ENCODE measurements at places on chromosomes 11 and 22. TPM values are rescaled to one million over a fixed set of nuclear protein-coding genes. Genes with fewer than 3 reads are reported as not detected.

LDHAL6A gene
- total RNA-seq: not detected

- DNase-seq: no peak
These were observed 40.1 kb upstream of the APLNR start for GRCh38 chr11:57276971-57277675.

DNA sequence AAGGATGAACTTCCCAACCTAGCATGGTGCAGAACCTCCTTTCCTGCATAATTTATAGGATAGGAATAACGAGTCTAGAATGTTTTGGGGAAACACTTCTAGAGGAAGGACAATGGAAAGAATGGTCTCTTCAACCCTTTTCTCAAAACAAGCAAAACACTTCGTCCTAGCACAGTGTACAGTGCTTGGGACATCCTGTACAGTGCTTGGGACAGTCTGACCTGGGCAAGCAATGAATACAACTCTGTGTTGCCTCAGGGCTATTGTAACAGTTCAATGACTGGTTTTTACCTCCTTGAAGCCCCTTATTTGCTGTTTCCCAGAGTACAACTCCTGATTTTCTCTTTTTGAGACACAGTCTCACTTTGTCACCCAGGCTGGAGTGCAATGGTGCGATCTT, 1.6 kb upstream of the ADAMTS8 start:
- DNase-seq: no peak

- DNase-seq: no peak
These were observed 562 bp downstream of the DGAT2 start for GRCh38 chr11:75768909-75769771.

DNA sequence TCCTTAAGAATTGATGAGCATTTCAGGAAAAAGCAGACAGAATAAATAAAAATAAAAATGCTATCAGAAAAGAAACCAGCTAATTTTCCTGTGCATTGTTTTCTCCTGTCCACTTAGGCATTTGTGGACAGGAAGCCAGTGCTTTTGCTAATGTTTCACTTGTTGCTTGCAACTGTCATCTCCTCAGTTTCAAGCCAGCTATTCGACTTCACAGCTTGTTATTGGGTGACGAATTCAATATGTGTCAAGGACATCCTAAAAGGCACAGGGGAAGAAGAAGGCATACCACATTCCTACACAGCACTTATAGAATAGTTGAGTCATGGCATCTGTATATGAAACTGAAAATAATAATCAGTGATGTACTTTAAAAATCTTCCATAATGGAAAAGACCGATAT, 530.6 kb upstream of the KIRREL3 start:
- DNase-seq: no peak
